Fibroblast of villous mesenchyme (primary cell): ENCODE measurements at places on chromosomes 7 and 10. TPM values are rescaled to one million over a fixed set of nuclear protein-coding genes. Genes with fewer than 3 reads are reported as not detected.
A peak's percentile ranks its signal among the peaks of the same experiment; 100 is the strongest.

- DNase-seq, result no peak
Measured at GRCh38 chr10:129589546-129589945, 122.5 kb downstream of the MGMT start.

DNA sequence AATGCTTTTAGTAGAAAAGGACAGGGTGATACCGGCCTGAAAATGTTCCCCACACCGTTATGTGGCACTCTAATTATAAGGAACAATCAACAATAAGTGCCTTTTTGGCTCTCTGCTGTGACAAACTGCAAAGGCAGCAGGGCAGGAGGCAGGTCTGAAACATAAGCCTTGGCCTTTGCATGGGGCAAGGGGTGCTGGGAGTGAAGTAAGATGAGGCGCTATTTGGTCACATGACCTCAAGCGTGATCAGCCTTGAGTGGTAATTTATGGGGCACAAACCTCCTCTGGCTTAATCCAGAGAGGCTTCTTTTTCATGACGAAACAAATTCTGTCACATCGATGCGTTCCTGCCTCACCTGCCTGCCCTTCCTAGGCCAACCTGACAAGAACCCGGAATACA, 202.7 kb downstream of the TAX1BP1 start:
- DNase-seq, result no peak

- no peak for DNase-seq
Measured at GRCh38 chr7:69692611-69693010, 94.3 kb downstream of the AUTS2 start.

The ZNF277 gene
- 22.2 and 29.8 TPM in 2 replicates for total RNA-seq

DNA sequence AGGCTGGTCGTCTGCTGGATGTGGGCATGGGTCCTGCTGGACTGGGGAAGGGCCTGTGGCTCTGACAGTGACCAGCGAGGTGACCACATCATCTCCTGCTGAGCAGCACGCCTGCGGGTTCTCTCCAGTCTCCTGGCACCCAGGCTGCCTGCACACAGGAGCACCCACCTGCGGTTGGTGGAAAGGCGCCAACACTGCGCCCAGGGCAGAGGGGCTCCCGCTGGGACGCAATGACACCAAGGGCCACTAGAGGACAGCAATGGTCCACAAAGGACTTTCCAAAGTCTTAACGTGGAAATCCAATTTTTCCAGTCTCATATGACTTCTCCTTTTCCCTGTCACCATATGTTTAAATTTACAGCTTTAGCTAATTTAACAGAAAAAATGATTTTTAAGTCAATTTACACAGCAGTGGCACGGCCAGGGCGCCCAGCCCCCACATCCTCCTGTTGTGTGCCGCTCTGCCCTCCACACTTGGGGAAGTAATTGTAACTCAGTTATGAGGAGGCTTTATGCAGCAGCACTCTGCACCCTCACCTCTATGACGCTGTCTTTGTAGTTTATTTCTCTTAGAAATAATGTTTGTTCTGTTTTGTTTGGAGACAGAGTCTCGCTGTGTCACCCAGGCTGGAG, 38.1 kb downstream of the CFAP46 start:
- peak; percentile 17 for DNase-seq

- DNase-seq, result no peak
Measured at GRCh38 chr10:48806342-48806741, 121.7 kb downstream of the WDFY4 start.

The SEC61A2 gene
- total RNA-seq, result 12.9 and 16.0 TPM in 2 replicates

The STYXL1 gene
- total RNA-seq, result 31.2 and 35.4 TPM in 2 replicates

DNA sequence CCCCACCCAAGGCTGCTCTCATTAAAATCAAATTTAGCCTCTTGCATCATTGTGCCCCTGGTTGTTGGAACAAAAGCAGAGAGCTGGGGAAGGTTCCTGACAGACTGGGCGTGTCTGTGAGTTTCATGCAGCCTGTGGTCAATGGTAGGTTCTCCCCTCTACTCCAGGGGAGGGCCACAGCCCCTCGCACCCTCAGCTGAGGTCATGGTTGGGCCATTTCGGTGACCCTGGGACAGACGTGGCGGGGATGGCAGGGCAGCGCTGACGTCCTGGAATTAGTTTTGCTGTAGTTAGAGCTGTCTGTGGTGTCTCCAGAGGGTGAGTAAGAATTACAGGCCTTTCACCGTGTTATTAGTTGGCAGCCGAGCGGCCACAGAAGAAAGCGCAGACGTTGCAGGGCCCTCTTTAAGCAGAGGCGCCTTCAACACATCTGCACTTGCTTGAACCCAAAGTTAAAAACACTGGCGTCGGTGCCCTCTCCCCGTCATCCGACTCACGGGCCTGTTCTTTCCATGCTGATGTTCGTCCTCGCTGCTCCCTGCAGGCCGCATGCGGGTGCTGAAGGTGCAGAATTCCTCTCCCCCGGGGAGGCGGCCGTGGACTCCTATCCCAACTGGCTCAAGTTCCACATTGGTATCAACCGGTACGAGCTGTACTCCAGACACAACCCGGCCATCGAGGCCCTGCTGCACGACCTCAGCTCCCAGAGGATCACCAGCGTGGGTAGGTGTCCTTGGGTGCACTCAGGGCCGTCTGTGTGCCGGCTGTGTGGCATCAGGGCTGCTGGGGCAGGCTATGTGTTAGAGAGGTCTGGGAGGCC, 2.8 kb downstream of the FAM20C start:
- peak; percentile 33 for DNase-seq

GRCh38 chr10:30027057-30028005, 32.1 kb downstream of the JCAD start:
- no peak for DNase-seq

The ITGA8 gene
- 1.3 and 3.2 TPM in 2 replicates for total RNA-seq

- DNase-seq, result peak; percentile 32
Measured at GRCh38 chr7:50502947-50503346, 52.8 kb upstream of the FIGNL1 start.

The OR2A7 gene
- total RNA-seq, result under 0.01 and 0.32 TPM in 2 replicates

DNA sequence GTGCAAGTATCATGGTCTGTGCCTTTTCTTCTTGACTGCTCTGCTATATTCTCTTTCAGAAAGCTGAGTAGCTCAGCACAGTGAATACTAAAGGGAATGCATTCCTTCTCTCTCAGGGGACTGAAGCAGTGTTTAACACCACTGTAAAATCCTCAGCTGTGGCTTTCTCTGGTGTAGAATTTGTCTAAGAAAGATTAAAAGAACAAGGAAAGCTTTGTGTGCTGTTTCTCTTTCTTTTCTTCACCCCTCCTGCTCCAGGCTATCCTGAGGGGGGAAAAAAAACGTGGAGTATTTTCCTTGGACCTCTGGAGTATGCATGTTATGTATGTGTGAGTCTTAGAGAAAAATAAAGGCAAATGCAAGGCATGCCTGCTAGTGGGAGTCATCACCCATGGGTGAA, 383.9 kb downstream of the AUTS2 start:
- peak; percentile 2 for DNase-seq

DNA sequence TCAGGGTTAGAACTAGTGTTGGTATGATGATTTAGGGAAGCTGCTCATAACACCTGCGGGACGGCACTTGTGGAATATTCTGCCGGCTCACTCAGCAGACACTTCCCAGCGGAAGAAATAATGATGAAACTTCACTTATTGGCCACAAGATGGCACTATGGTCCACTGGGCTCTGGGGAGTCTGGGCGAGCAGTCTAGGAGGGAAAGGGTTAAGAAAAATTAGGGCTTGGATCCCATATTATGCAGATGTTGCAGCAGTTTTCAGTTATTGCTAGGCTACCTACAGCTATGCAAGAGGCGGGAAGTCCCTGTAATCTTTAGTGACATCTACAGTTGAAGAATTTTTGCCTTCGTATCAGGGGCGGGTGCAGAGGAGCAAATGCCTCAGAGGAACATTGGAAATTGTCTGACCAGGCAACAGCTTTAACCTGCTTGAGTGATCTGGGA, 238.7 kb upstream of the PRSS58 start:
- peak; percentile 54 for DNase-seq

DNA sequence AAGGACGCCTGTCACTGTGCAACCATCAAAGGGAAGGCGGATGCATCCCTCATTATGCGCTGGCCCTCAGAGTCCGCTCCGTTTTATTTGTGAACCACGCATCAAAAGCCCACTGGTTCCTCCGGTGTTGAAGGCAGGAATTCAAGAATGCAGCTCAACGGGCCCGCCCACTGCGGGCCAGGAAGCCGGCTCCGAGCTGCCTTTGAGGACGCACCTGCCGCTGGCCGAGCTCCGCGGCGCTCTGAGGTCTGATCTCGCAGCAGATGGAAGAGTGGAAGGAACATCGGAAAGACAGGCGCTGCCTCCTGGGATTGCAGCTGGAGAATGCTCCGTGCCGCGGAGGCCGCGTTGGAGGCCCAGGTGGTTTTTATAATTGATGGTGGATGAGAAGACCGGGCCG, 56.9 kb upstream of the ADGRA1 start:
- DNase-seq, result no peak

The EGR2 gene
- 1.7 and 1.9 TPM in 2 replicates for total RNA-seq

The WNT8B gene
- total RNA-seq, result not detected in 2 replicates

GRCh38 chr10:48389272-48389671, 82.8 kb downstream of the MAPK8 start:
- DNase-seq, result peak; percentile 26

DNA sequence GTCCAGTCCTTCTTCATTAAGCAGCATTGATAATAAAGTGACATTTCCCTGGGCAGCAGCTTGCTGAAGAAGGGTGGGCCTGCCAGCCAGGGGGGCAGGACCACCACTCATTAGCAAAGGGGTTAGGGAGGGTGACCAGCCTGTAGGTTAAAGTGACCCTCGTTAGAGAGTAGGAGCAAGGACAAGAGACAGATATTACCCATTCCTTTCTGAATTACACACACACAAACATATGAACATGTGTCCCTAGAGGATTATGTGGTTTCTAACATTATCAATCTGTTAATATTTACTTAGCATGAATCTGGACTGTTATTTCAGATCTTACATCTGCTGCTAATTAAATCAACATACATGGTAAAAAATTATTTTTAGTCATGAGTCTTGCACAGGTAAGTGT, 88.9 kb downstream of the CTTNBP2 start:
- DNase-seq, result no peak

DNA sequence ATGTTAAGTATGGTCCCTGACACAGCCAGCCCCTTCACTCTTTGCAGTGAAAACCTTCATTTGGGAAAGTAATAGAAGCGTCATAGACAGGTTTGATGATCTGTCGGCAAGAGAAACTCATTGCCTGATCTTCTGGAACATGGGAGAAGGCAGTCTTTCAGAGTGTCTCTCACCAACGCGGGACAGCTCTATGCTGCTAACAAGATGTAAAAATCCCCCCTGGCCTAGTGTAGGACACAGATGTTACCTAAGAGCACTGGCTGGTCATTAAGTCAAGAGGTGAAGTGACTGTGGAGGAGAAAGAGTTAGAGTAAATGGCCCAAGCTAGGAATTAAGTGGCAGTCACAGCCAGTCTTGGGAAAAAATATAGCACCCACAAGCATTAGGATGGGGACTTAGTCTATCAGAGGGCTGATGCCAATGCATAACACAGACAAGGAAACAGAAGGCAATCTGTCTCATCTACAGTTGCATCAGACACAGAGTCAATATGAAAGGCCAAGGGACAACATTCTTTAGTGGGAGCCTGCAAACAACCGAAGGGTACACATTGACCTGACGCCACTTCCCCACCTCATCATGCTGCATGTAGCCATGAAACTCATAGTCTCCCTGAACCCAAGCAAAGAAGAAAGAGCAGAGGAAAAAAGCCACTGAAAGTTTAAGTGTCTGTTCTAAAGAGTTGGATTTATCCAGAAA, 69.5 kb downstream of the SORCS1 start:
- DNase-seq, result no peak

GRCh38 chr10:19826712-19827111, 10.5 kb downstream of the PLXDC2 start:
- peak; percentile 75 for DNase-seq

The ST8SIA6 gene
- not detected in 2 replicates for total RNA-seq

- no peak for DNase-seq
Measured at GRCh38 chr7:80648031-80648600, 9.7 kb downstream of the CD36 start.

GRCh38 chr10:121131014-121131413, 279.9 kb downstream of the WDR11 start:
- DNase-seq, result no peak

The SPDYE6 gene
- not detected in 2 replicates for total RNA-seq

The DNAJC12 gene
- 1.3 TPM in 2 replicates for total RNA-seq

- no peak for DNase-seq
Measured at GRCh38 chr10:129678186-129678585, 211.1 kb downstream of the MGMT start.

GRCh38 chr7:148270576-148270975, 320.0 kb upstream of the C7orf33 start:
- no peak for DNase-seq

The TUBB8 gene
- under 0.01 TPM in 1 of 2 replicates, not detected in the other for total RNA-seq

The GPR15LG gene
- total RNA-seq, result not detected in 2 replicates

The UCMA gene
- total RNA-seq, result not detected in 2 replicates
